CD4-positive, alpha-beta memory T cell (primary cell): ENCODE measurements at places on chromosomes 2 and 18. TPM values are rescaled to one million over a fixed set of nuclear protein-coding genes. Genes with fewer than 3 reads are reported as not detected.

- H3K4me3 ChIP-seq = no peak overlapping the region
- DNase-seq = peak; percentile 56
- H3K36me3 ChIP-seq = no peaks in the 10 kb centered on the region
- peak overlapping the region; percentile 62 for H3K27ac ChIP-seq
Measured at GRCh38 chr2:84924173-84925106, 19.0 kb downstream of the TMSB10 start.

DNA sequence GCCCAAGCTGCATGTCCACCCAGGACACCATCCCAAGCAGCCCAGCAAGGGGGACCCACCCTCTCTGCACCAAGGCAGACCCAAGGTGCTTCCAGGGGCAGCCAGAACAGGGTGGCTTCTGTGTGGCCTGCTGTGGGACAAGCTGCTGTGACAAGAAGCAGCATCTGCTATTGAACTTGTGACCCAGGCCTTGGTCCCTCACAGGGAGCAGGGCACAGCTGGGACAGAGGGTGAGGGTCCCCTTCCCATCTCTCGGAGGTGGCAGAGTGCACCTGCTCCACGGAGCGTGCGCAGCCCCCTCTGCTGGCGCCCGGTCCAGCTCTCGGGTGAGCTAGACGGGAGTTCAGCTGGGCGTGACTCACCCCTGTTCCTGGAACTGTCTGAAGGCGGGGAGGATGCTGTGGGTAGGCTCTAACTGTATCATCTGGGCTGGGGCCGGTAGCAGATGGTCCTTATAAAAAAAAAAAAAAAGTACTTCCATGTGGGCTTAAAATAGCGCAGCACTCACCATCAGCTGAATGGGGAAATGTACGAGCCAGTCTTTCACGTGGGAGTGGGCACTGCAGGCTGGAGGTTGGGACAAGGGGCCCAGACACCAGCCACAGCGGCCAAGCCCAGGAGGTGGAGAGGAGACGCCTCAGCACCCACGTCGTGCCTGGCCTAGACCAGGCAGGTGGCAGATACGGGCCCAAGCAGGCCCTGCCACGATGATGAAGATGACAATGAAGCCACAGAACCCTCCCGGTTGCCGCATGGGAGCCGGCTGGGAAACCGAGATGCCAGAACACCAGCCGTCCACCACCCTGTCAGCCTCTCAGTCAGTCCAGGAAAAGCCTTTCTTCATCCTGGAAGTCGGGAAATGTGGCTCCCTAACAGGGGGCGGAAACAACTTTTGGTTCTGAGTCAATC, 136.8 kb upstream of the ID2 start:
- peak; percentile 73 for DNase-seq
- H3K36me3 ChIP-seq = no peaks in the 10 kb centered on the region
- no peak overlapping the region for H3K4me3 ChIP-seq
- peak overlapping the region; percentile 69 for H3K27ac ChIP-seq
- no peaks in the 10 kb centered on the region for H3K27me3 ChIP-seq

- H3K4me3 ChIP-seq = peak overlapping the region; percentile 97
- H3K27me3 ChIP-seq = no peaks in the 10 kb centered on the region
- H3K27ac ChIP-seq = peak overlapping the region; percentile 95
- H3K36me3 ChIP-seq = peaks cover 26% of the 10 kb centered on the region
- DNase-seq = no peak
- H3K4me1 ChIP-seq = peaks cover 59% of the 10 kb centered on the region
Measured at GRCh38 chr2:27070653-27071276, 689 bp downstream of the OST4 start.

DNA sequence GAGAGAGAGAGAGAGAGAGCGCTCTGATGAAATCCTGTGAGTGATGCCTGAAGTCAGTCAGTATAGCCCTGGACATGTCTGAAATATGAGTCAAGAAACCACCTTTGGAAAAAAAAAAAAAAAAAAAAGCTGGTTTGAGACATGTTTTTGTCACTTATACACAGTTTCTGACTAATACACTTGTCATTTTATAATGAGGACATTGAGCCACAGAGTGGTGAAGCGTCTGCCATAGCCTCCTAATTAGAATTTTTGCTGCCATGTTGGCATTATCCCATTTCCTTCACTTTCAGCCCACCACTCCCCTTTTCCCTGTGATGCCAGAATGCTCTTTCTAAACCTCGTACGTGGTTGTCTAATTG, 15.7 kb upstream of the MYO3B start:
- no peak overlapping the region for H3K4me3 ChIP-seq
- H3K27me3 ChIP-seq = no peaks in the 10 kb centered on the region
- no peak for DNase-seq

DNA sequence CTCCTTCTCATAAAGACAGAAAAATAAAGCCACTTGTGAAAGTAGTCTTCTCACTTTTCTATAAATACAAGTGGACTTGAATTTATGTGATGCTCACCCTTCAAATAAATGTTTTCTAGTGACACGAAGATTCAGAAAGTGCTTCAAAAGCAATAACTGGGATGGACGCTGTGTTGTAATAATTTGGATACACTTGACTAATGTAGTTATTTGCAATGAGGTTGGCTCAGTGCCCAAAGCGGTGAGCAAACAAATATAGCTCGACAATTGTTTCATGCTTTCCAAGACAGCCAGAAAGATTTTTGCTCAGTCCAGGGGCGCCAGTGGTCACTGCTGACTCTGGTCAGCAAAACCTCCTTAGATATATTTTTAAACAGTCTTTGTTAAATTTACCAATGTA, 278.6 kb upstream of the KLHL14 start:
- H3K27me3 ChIP-seq = no peaks in the 10 kb centered on the region
- no peaks in the 10 kb centered on the region for H3K36me3 ChIP-seq
- H3K27ac ChIP-seq = no peak overlapping the region
- no peak for DNase-seq
- H3K4me3 ChIP-seq = no peak overlapping the region

- peak; percentile 9 for DNase-seq
- no peak overlapping the region for H3K4me3 ChIP-seq
- H3K27me3 ChIP-seq = no peaks in the 10 kb centered on the region
- no peaks in the 10 kb centered on the region for H3K36me3 ChIP-seq
- no peak overlapping the region for H3K27ac ChIP-seq
- peaks cover 7% of the 10 kb centered on the region for H3K4me1 ChIP-seq
Measured at GRCh38 chr2:226984750-226985582, 149.1 kb downstream of the RHBDD1 start.

DNA sequence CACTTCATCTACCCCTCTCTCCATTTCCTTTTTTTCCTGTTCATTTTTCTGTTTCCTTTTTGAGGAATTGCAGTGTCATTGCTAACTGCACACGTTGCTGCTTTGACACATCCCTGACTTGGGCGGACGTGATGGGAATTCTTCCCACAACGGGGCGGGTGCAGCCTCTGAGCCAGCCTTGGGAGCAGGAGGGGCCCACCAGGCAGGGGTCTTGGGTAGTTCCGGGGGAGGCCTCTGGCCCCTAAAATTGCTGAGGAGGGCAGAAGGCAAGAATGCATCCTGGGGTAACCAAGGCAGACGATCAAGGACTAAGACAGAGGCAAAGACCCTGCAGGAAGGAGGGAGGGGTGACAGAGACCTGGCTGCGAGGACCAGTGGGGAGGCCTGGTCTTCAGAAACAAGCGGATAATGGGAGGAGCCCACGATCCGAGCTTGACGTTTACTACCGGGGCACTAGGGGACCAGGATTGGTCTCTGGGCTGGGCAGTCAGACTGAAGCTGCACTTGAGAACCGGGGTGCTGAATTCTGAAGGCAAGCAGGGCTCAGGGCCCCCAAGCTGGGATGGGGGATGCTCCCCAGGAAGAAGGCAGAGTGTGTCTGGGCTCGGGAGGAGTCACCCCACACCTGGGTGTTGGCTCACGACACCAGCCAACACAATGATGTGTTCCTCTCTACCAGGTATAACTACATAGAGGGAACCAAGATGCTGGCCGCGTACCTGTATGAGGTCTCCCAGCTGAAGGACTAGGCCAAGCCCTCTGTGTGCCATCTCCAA, 14.8 kb upstream of the CNDP1 start:
- DNase-seq = no peak
- no peak overlapping the region for H3K4me3 ChIP-seq
- no peaks in the 10 kb centered on the region for H3K27me3 ChIP-seq
- peaks cover 62% of the 10 kb centered on the region for H3K36me3 ChIP-seq
- H3K4me1 ChIP-seq = no peaks in the 10 kb centered on the region

DNA sequence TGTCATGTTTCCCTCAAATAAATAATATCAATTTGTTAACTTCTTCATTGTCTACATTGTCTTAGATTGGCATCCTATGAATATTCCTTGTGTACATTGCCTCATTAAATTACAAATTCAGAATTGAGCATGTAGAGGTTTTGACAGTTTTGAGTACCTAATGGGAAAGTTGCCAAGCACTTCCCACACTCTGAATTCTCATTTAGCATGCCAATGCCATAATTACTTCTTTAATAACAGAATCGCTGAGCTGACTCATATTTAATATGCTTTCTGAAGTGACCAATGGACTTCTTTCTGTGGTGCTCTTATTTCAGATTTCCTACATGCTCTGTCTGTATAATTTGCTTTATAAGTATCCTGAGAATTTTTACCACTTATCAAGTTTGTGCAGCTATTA, 114.4 kb upstream of the NOL4 start:
- H3K36me3 ChIP-seq = no peaks in the 10 kb centered on the region
- H3K27ac ChIP-seq = no peak overlapping the region
- no peak overlapping the region for H3K4me3 ChIP-seq
- no peaks in the 10 kb centered on the region for H3K27me3 ChIP-seq

DNA sequence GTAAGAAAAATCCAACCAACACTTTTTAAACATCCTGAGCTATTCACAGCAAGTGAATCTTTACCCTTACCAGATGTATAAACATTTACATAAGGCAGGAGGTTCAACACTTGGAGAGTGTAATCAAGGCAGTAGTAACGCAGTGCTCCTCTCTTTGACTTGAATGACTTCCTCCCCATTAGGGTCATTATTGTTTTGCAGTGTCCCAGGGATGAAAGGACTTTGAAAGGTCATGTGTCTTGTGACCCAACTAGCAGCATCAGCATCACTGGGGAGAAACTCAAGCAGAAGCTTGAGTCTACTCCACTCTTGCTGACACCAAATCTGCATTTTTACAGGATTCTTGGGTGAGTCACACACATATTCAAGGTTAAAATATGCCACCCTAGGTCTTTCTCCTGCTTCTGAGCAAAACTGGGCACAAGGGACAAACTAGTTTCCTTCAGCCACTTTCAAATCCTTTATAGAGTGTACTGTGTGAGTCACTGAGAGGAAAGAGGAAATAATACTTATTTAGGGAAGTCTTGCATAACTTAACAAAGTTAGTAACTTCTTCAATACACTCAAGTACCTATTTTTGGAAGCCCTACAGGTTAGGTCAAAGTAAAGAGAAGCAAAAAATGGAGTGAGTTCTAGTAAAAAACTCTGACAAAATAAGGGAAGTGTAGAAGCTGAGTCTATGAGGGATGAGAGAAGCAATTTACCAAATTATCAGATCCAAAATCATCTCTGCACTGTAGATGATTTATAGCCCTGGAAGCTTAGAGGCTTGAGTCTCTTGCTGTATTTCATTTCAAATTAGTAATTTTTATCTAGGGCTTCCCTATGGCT, 51.0 kb upstream of the EML4 start:
- H3K27ac ChIP-seq = peak overlapping the region; percentile 18
- no peaks in the 10 kb centered on the region for H3K36me3 ChIP-seq
- peaks cover 56% of the 10 kb centered on the region for H3K4me1 ChIP-seq
- H3K27me3 ChIP-seq = no peaks in the 10 kb centered on the region

GRCh38 chr2:39289609-39290008, 45.8 kb upstream of the CDKL4 start:
- H3K4me3 ChIP-seq = no peak overlapping the region
- H3K27me3 ChIP-seq = no peaks in the 10 kb centered on the region
- peaks cover 10% of the 10 kb centered on the region for H3K36me3 ChIP-seq
- H3K27ac ChIP-seq = no peak overlapping the region
- no peaks in the 10 kb centered on the region for H3K4me1 ChIP-seq

DNA sequence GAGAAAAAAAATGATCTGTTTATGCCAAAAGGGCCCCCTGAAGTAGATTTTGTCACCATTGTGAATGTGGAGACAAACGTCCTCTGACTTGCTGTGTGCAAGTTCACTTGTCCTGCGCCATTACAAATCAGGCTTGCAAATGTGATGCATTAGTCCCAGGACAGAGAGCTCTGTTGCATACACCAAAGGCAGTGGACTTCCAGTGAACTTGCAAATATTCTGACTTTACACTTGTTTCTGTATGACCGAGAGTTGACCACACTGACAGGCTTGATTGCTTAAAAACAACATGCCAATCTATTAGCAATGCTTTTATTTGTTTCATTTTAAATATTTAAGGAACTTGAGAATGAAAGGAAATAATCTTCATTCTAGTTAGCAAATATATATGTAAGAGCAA, 293.2 kb downstream of the PLCL1 start:
- no peak overlapping the region for H3K4me3 ChIP-seq
- no peaks in the 10 kb centered on the region for H3K4me1 ChIP-seq
- no peak for DNase-seq
- H3K27ac ChIP-seq = no peak overlapping the region

DNA sequence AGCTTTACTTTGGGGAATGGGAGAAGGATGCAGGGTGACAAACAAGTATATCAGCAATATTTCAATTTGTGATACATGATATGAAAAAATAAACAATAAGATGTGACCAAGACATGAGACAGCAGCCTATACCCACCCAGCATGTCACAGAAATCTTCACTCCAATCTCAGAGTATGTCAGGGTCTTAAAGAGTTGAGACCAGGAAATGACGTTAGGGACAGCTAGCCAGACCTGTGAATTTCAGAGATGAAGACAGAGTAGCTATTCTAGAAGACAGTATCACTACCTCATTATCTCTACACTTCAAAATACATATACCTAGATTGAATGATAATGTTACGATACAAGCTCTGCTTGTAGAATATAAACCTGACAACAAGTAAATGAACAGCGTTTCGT, 282.8 kb downstream of the ZEB2 start:
- no peaks in the 10 kb centered on the region for H3K36me3 ChIP-seq
- no peak for DNase-seq
- H3K27me3 ChIP-seq = no peaks in the 10 kb centered on the region
- peaks cover 48% of the 10 kb centered on the region for H3K4me1 ChIP-seq

DNA sequence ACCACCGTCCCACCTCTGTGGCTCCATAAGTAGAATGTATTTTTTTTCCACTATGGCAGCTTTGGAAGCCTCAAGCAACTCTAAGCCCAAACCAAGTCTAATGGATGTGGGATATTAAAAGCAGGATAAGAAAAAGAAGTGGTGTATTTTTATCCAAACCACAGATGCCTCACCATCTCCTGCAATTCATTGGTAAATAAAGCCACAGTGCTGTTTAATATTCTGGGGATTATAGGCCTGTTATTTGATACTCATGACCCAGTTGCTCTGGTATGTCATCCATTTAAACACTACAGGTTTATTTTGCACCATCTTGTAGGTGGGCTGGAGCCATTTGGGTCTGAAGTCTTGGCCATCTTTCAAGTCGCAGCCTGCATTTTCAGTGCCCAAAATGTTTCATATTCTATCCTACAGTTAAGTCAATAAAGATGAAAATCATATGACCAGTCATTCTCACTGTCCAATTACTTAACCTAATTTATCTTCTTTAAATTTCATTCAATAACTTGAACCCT, 279.5 kb upstream of the EPHA4 start:
- no peaks in the 10 kb centered on the region for H3K4me1 ChIP-seq
- no peaks in the 10 kb centered on the region for H3K27me3 ChIP-seq
- no peak overlapping the region for H3K27ac ChIP-seq
- H3K36me3 ChIP-seq = no peaks in the 10 kb centered on the region

- no peaks in the 10 kb centered on the region for H3K36me3 ChIP-seq
- no peak overlapping the region for H3K27ac ChIP-seq
- peak; percentile 2 for DNase-seq
- H3K4me3 ChIP-seq = no peak overlapping the region
- no peaks in the 10 kb centered on the region for H3K4me1 ChIP-seq
Measured at GRCh38 chr2:178819992-178820391, 12.8 kb upstream of the TTN start.

- no peak overlapping the region for H3K27ac ChIP-seq
- no peak for DNase-seq
- H3K4me1 ChIP-seq = peaks cover 28% of the 10 kb centered on the region
Measured at GRCh38 chr2:239605976-239606375, 205.2 kb upstream of the HDAC4 start.

ACTR2 gene
- 298 TPM for total RNA-seq

RAPGEF4 gene
- total RNA-seq = not detected

EFR3B gene
- total RNA-seq = 0.14 TPM
